ENCODE measurements at places on chromosomes 2 and 18.

DNA sequence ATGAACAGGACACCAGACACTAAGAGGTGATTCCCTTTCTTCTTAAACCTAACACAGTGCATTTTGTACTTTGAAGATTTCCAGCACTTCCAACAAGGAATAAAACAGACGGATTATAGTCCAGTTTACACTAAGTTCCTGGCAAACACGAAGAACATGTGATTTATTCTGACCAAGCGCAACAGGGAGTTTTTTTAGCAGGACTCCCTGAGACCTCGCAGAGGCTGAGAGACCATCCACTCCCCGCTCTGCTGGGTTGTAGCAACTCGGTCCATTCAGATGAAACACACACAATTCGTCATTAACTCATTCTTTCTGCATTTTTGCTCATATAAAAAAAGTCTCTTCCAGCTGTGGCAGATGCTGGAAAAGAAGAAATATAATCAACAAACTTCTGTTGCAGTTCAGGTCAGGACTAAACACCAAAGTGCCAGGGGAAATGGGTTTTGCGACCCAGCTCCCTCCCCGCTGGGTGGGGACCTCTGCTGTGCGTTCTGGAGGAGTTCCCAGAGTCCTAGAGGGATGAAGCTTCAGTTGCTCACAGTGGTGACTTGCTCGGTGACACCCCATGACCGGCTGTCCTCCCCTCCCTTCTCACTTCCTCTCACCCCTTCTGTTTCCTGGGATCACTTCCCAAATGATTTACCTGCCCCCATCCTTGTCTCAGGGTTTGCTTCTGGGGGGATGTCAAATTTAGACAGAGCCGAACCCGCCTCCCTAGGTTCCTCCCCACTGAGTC, 52.5 kb downstream of the KCNF1 start:
- peak; percentile 16 for DNase-seq

DNA sequence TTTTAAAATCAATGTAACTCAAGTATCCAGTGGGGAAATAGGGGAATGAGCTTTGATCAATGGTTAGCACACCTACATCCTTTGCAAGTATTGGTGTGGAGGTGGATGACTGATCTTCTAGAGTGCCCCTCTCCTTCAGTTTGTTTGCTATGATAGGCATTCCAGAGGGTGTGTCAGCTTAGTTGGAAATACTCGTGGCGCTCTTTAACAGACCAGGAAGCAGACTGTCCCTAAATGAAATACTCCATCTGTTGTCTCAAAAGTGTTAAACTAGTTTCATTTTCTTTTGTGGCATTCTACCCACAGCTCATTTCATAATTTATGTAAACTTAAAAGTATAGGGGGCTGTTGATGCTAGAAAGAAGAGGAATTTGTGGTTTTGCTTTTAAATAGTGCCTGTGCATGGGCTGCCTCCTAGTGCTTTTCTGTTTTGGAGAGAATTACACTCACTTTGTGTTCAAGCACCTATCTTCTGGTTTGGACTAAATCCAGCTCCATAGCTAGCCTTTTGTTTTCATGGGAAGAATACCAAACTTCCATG, 66.2 kb downstream of the STAT1 start:
- DNase-seq, result no peak

- no peak for DNase-seq
Observed at GRCh38 chr2:37489536-37489935, 145.1 kb downstream of the QPCT start.

DNA sequence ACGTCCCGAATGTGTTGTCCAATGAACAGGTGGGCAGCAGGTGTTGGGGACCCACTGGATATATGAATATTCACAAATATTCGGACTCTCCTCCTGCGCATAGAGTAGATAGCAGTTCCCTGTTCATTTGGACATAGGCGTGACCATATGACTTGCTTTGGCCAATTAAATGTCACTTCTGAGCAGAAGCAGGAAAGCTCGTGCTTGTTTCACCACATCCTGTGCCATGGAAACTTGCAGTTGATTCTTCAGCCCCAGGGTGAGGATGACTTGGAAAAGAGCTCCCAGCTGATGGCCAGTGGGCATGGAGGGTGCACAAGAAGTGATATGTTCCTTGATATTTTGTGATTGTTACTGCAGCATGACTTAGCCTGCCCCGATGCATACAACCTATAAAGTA, 52.6 kb downstream of the PTPRM start:
- DNase-seq, result no peak

GRCh38 chr18:80179857-80180558, 67.3 kb downstream of the PARD6G start:
- DNase-seq, result no peak

GRCh38 chr18:59528866-59529265, 168.4 kb downstream of the CCBE1 start:
- no peak for DNase-seq

Data from activated effector memory CD4-positive, alpha-beta T cell treated with anti-CD3 and anti-CD28 coated beads, Interleukin-2, amount 50 U/mL, for 16 hours (primary cell).